ENCODE measurements at places on chromosomes 7 and 10.

GRCh38 chr10:101364721-101365120, 10.8 kb downstream of the BTRC start:
- no peak for DNase-seq

GRCh38 chr7:115273139-115273772, 351.4 kb downstream of the MDFIC start:
- DNase-seq = no peak

DNA sequence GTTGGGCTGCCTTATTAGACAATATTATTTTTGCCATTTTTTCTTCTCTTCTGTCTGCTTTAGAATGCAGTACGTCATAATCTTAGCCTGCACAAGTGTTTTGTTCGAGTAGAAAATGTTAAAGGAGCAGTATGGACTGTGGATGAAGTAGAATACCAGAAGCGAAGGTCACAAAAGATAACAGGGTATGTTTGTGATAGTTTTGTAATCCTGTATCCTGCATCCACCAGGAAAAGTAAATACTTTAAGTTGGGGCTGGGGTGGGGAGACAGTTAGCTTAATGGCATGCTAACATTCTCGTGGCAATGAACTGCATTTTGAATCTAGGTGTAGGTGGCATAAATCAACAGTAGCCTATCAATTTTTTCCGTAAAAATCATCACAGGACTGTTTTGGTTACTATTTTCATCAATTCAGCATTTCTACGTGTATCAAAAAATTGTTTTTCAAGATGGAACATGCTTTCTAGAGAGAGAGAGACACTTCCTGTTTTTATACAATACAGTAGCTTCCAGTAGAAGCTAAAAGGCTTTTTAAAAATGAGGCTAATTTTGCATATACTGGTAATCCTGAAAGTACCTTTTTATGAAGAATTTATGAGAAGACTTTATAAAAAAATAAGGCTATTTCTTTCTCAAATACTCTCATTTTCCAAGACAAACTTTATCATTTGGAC, 247.5 kb downstream of the FOXP2 start:
- DNase-seq = no peak

GRCh38 chr7:125127304-125127703, 197.7 kb upstream of the POT1 start:
- DNase-seq = no peak
